Aorta (tissue), 5 donors: ENCODE measurements at places on chromosomes 2 and 18.

GRCh38 chr2:73821227-73821626, 7.5 kb upstream of the STAMBP start:
- H3K27ac ChIP-seq: no peak overlapping the region
- DNase-seq: no peak
- H3K4me1 ChIP-seq: no peaks in the 10 kb centered on the region
- no peaks in the 10 kb centered on the region for H3K27me3 ChIP-seq
- H3K4me3 ChIP-seq: no peak overlapping the region

- H3K4me1 ChIP-seq: no peaks in the 10 kb centered on the region
- no peaks in the 10 kb centered on the region for H3K36me3 ChIP-seq
- H3K4me3 ChIP-seq: no peak overlapping the region
- H3K27ac ChIP-seq: no peak overlapping the region
- no peak for DNase-seq
- no peaks in the 10 kb centered on the region for H3K27me3 ChIP-seq
Observed at GRCh38 chr2:238467062-238467461, 40.3 kb downstream of the ASB1 start.

GRCh38 chr2:176285321-176285720, 16.1 kb downstream of the MTX2 start:
- no peaks in the 10 kb centered on the region for H3K36me3 ChIP-seq
- H3K27ac ChIP-seq: no peak overlapping the region
- no peaks in the 10 kb centered on the region for H3K4me1 ChIP-seq

GRCh38 chr2:118841828-118842461, 5.5 kb downstream of the EN1 start:
- DNase-seq: no peak
- no peak overlapping the region for H3K27ac ChIP-seq
- H3K4me1 ChIP-seq: no peaks in the 10 kb centered on the region
- no peaks in the 10 kb centered on the region for H3K36me3 ChIP-seq

GRCh38 chr2:152166633-152167032, 8.9 kb downstream of the STAM2 start:
- no peak for DNase-seq
- no peaks in the 10 kb centered on the region for H3K27me3 ChIP-seq
- no peak overlapping the region for H3K4me3 ChIP-seq
- no peaks in the 10 kb centered on the region for H3K36me3 ChIP-seq
- H3K27ac ChIP-seq: no peak overlapping the region

- H3K4me3 ChIP-seq: no peak overlapping the region
- H3K27ac ChIP-seq: no peak overlapping the region
- H3K27me3 ChIP-seq: no peaks in the 10 kb centered on the region
- no peaks in the 10 kb centered on the region for H3K36me3 ChIP-seq
- no peak for DNase-seq
Observed at GRCh38 chr2:150526827-150527226, 39.4 kb upstream of the RND3 start.

DNA sequence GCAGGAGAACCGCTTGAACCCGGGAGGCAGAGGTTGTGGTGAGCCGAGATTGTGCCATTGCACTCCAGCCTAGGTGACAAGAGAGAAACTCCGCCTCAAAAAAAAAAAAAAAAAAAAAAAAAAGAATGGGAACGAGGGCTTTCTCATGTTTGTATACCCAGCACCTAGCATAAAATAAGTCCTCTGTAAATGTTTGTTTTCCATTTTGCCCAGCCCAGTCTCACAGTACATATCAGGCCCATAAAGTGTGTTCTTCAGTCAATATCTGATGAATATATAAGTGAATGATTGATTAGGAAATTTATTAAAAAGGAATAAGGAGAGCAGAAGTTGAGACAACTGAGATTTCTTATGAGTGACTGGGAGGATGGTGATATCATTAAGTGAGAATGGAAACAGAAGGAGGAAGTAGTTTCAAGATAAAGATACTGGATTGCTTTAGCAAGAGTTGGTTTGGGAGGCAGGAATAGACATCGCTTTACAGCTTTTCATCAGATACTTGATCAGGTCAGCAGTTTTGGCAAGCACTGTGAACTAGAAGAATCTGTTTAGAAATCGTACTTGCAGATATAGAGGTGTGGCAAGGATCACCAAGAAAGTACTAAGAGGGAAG, 327.5 kb downstream of the KIAA1328 start:
- H3K4me3 ChIP-seq: no peak overlapping the region
- DNase-seq: no peak
- no peak overlapping the region for H3K27ac ChIP-seq
- peaks cover 4% of the 10 kb centered on the region for H3K4me1 ChIP-seq

DNA sequence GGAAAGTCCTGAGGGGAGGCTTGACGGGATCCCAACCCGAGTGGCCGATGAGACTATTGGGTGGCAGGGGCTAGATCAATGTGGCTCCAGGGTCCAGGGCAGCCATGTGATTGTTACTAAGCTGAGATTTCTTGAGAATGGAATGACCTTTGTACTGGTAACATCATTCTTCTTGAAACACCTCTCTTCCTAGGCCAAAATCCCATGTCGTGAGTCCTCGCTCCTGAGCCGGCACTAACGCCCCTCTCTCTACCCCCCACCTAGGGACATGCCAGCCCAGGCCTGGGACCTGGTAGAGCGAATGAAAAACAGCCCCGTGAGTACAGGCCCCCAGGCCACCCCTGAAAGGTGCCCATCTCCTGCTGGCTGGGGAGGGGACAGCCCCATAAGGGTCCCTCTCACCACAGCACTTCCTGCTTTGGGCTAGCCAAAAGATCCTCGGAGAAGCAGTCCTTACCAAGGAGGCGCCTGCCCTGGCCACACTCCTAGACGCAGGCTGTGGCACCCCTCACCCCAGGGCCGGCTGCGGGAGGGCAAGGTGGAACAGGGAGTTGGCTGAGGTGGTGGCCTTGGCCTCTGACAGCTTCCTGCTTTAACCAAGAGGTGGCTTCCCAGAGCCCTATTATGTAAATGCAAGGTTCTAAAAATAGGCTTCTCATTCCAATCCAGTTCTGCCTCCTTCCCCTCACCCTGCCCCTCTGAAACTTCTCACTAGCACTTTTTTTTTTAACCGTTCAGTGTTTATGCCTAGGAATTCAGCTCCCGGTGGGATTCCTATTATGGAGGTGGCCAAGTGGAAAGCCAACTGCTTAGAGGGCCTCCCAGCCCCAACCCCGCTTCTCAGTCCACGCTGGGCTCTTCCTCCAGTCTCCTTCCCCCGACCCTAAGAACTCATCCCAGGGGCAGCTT, 126.6 kb upstream of the PPP1CB start:
- peak overlapping the region; percentile 100 for H3K27ac ChIP-seq
- no peaks in the 10 kb centered on the region for H3K27me3 ChIP-seq
- no peak overlapping the region for H3K4me3 ChIP-seq
- DNase-seq: peak; percentile 87
- H3K4me1 ChIP-seq: no peaks in the 10 kb centered on the region

DNA sequence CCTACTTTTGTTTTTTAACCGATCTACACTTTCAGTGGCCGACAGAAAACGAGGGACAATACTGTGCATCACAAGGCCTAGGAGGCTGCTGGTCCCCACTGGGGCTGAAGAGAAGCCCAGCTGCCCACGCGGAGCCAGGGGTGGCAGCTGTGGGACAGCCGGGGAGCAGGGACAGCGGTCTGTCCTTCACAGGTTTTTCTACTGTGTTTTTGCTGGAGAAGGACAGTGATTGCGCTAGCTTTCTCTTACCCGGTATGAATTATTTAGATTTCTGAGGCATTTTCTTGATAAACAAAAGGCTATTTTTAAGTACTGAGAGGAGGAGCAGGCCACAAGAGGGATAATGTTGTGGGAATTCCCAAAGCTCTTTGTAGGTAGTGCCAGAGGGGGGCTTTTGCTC, 219.8 kb downstream of the ATAD2B start:
- no peak overlapping the region for H3K27ac ChIP-seq
- no peaks in the 10 kb centered on the region for H3K36me3 ChIP-seq
- DNase-seq: no peak
- H3K4me3 ChIP-seq: no peak overlapping the region
- no peaks in the 10 kb centered on the region for H3K4me1 ChIP-seq

GRCh38 chr2:224410946-224411561, 9.1 kb upstream of the FAM124B start:
- H3K4me1 ChIP-seq: no peaks in the 10 kb centered on the region
- no peak overlapping the region for H3K27ac ChIP-seq
- no peak overlapping the region for H3K4me3 ChIP-seq
- H3K36me3 ChIP-seq: no peaks in the 10 kb centered on the region

DNA sequence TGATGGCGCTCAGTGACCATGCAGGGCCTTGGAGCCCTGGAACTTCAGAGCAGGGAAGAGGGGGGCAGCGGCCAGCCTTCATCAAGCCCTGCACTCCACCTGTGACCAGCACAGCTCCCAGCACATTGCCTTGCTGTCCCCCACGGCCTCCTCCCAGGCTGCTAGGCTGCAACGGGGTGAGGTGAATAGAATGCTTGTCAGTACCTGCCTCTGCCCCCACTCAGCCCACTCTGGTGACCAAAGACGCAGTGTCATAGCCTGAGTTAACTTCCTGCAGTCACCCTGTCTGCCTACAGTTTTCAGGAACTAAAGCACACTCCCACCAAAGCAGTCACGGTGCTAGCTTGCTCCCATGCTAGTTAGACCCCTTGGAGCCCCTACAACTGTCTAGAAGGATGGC, 72.1 kb downstream of the STPG4 start:
- no peaks in the 10 kb centered on the region for H3K4me1 ChIP-seq
- no peak overlapping the region for H3K27ac ChIP-seq
- H3K36me3 ChIP-seq: no peaks in the 10 kb centered on the region
- H3K27me3 ChIP-seq: no peaks in the 10 kb centered on the region

DNA sequence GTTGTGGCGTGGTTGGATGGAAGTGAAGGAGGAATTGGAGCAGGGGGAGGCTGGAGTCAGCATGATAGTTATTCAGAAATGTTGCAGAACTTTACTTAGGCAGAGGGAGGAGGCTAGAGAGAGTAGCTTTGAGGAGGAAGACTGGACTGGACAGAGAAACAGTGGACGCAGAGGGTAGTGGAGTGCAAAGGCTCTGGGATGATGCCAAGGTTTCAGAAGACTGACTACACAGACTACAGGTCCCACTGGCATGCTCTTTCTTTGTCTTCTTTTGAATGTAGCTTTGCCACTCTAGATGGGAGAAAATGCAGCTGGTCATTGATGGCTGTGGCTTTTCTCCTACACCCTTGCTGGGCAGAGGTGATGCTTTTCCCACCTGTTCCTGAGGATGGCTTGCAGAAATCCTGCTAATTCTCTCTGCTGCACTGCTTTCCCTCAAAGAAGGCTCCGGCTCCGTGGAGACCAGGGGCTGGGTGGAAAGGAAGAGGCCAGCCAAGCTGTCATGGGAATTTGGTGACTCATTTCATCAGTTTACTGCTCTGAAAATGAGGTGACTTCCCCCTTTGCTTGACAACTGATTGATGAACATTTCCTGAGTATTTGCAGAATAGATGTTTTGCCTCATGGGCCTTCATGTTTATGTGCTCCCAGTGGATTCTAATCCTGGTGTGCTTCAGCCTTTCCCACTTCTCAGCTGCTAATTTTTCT, 42.4 kb downstream of the MEIS1 start:
- H3K4me3 ChIP-seq: no peak overlapping the region
- no peaks in the 10 kb centered on the region for H3K27me3 ChIP-seq
- H3K4me1 ChIP-seq: peaks cover 6% of the 10 kb centered on the region
- no peaks in the 10 kb centered on the region for H3K36me3 ChIP-seq
- DNase-seq: no peak

DNA sequence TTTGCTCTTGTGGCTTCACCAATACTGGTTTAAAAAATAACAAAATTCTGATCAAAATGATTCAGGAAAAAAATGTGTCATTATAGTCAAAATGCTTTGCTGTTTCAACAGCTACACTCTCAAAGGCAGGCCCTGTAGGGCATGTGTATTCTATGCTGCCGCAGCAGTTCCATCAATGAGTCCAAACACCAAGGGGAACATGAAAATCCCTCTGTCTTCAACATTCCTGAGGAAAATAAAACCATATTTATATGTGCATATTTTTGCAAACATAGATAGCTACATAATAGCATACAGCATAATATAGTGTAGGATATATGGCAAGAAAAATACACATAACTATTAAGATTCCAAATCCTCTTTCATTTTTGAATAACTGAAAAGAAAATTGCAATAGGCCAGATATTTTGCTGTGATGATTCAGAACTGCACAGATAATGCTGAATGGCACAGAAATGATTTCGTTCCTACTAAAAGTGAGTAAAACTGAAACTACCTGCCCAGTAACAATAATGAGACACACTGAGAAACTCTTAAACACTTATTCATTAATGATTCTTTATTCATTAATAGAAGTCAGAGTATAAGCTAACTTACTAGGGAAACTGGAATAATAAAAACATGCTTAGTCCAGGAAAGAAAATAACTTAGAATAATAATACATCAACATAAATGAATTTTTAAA, 343.8 kb downstream of the SUCLG1 start:
- no peak overlapping the region for H3K4me3 ChIP-seq
- DNase-seq: no peak
- no peaks in the 10 kb centered on the region for H3K27me3 ChIP-seq
- H3K36me3 ChIP-seq: no peaks in the 10 kb centered on the region

DNA sequence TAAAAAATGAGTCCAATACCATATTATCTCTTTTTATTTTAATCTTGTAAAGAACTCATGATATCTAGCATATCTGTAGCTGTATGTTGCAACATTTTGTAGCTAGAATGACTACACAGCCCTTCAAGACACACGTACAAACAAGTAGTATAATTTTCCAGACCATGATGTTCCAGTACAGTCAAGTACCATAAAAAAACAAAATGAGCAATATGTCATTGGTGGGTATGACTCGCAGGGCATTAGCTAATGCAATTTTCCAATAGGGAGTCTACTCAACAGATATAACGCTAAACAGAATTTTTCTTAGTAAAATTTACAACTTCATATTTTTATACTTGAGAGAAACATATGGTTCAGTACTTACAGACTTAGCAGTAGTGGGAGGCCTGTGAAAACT, 53.6 kb upstream of the UGP2 start:
- no peak for DNase-seq
- no peak overlapping the region for H3K27ac ChIP-seq
- no peaks in the 10 kb centered on the region for H3K36me3 ChIP-seq
- H3K4me3 ChIP-seq: no peak overlapping the region

GRCh38 chr2:8458503-8459459, 223.1 kb upstream of the ID2 start:
- H3K27ac ChIP-seq: no peak overlapping the region
- H3K36me3 ChIP-seq: no peaks in the 10 kb centered on the region
- DNase-seq: no peak
- H3K4me3 ChIP-seq: no peak overlapping the region
- no peaks in the 10 kb centered on the region for H3K27me3 ChIP-seq
- no peaks in the 10 kb centered on the region for H3K4me1 ChIP-seq

- H3K27me3 ChIP-seq: no peaks in the 10 kb centered on the region
- H3K27ac ChIP-seq: peak overlapping the region; percentile 78
- no peak overlapping the region for H3K4me3 ChIP-seq
- H3K36me3 ChIP-seq: no peaks in the 10 kb centered on the region
Observed at GRCh38 chr2:40281021-40281940, 170.6 kb downstream of the SLC8A1 start.

DNA sequence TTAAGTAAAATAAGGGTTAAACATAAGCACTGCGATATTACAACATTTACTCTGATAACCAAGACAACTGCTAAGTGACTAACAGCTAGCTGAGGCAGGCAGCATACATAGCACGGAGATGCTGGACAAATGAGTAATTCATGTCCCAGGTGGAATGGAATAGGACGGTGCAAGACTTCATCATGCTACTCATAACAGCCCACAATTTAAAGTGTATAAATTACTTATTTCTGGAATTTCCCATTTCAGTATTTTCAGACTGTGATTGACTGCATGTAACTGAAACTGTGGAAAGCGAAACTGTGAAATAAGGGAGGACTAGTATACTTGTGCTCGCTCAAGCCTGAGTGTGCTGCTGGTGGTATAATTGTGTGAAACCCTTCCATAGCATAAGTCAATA, 12.9 kb downstream of the IER3IP1 start:
- no peaks in the 10 kb centered on the region for H3K4me1 ChIP-seq
- no peak overlapping the region for H3K27ac ChIP-seq
- no peak for DNase-seq
- no peaks in the 10 kb centered on the region for H3K36me3 ChIP-seq

- no peaks in the 10 kb centered on the region for H3K36me3 ChIP-seq
- no peak overlapping the region for H3K4me3 ChIP-seq
- H3K27ac ChIP-seq: no peak overlapping the region
Observed at GRCh38 chr2:239824046-239824694, 201.0 kb downstream of the NDUFA10 start.
